Activated naive CD8-positive, alpha-beta T cell treated with anti-CD3 and anti-CD28 coated beads, Interleukin-2, amount 10 ng/mL, durations not matched to agents 7 days and 5 days (primary cell): ENCODE measurements at places on chromosomes 3 and 15. TPM values are rescaled to one million over a fixed set of nuclear protein-coding genes. Genes with fewer than 3 reads are reported as not detected.

- no peak for DNase-seq
Measured at GRCh38 chr15:57156210-57156884, 220.0 kb upstream of the CGNL1 start.

GRCh38 chr3:155809181-155809580 lies 3.1 kb upstream of the C3orf33 start:
- DNase-seq = no peak

DNA sequence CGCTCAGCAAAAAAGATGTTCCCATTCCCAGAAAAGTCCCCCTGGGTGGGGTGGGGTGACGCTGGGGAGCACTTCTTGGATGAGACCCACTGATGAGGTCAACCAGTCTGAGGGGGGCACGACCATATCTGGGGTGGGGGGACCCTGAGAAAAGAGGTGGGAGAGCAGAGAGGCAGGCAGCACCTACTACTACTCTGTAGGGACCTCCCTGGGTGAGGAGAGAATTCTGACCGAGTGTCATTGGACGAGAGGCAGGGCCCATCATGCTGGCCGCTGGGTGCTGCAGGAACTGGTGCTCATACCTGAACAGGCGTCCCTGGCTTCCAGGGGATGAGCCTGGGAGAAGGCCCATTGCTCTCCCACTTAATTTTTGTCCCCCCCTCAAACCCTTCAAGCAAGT lies 158.8 kb downstream of the KLF13 start:
- DNase-seq = no peak

Gene GRAMD2A
- not detected for total RNA-seq

DNA sequence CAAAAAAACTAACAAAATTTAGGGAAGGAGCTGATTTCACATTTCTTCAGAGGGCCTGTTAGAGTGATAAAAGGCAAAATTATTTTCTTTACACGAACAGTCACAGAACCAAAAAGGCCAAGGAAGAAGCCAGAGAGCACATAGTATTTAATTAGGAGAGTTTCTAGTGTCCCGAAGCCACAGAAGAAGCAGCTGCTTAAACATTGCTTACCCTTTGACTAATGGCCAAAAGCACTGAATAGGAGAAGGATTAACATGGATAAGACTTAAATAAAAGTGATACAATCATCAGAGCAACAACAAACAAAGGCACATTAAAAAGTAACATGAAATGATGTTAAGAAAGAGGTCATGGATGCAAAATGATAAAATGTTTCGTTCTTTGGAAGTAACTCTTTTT lies 98.6 kb downstream of the CHL1 start:
- DNase-seq = no peak

- DNase-seq = no peak
Measured at GRCh38 chr3:126373682-126374601, 16.7 kb upstream of the KLF15 start.

Gene LRRC15
- not detected for total RNA-seq

DNA sequence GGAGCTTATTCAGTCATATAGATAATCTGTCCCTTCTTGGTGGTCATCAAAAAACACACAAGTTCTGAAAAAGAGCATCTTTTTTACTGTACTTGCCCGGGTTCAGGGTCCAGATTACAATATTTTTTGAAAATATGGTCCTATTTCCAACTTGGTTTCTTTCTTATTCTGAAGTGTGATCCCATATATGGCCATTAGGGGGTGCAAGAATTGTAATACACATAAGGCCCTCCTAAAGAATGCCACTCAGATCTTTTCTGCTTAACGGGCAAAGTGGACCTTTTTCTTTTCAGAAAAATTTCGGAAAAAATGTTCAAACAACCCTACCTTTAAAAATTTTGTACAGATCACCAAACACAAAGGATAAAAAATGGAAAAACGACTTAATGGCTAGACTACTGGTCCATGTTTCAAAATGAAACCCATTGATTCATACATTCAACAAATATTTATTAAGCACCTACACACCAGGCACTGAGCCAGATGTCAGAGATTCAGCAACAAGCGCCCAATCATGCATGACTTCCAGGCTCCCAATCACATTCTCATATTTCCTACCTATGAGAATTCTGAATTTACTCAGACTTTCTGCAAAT lies 102.0 kb upstream of the MYRIP start:
- DNase-seq = no peak

Gene TMIE
- total RNA-seq = 0.77 TPM
